Stimulated activated CD8-positive, alpha-beta memory T cell treated with anti-CD3 and anti-CD28 coated beads, Interleukin-4, amount 100 ng/mL, for 1 hour (primary cell): ENCODE measurements at places on chromosomes 11 and 22.

GRCh38 chr11:65919141-65919572, at the start of gene DRAP1:
DRAP1 (plus strand) TSS chr11:65919426; CDS start chr11:65919502, 76 bp downstream.
- peak; percentile 99 for DNase-seq

- no peak for DNase-seq
Observed at GRCh38 chr11:45398325-45398724, 112.2 kb upstream of the SYT13 start.

DNA sequence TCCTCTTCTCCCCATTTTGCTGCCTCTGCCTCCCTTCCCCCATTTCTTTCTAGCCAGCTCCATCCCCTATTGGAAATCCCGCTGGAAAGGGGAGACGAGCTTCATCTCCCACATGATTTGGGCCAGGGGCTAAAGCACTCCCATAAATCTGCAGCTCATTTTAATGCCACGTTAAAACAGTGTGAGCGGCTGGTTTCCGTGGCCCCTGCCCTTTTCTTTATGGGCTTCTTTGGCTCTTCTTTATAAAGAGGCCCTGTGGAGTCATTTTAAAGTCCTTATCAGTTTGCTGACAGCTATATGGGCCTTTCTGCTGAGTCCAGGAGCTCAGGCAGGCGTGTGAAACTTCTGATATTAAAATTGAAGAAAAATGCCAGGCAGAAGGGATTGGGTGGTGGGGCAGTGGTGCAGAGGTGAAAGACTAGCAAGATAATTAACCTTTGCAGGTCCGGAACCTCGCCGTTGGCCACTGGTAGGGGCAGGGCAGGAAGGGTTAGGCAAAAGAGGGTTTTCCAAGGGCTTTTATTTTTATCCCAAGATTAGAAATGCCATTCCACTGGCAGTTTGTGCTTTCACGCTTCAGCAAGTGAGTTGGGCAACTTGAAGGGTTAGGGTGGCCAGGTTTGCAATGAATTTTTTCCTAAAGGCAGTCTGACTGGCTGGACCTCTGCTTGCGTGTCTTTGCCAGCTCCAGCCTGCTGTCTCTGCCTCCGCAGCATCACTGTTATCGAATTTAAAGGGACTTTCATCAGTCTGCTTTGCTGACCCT, 44.3 kb downstream of the EXT2 start:
- no peak for DNase-seq

DNA sequence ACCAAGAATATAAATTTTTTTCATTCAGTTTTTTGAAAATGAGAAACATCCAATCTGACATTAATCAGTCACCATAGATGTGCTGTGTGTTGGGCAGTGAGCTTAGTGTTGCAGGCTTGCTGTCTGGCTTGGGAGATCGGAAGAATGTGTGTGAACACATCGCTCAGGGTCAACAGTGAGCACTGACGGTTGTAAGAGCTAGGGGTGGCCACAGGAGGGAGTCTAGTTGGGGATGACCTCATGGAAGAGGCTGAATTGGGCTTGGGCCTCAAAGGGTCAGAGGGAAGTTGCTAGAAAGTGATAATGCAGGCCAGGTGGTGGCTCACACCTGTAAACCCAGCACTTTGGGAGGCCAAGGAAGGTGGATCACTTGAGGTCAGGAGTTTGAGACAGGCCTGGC, 375.4 kb downstream of the DDX10 start:
- DNase-seq, result no peak

- no peak for DNase-seq
Observed at GRCh38 chr11:1827095-1827813, 7.5 kb upstream of the SYT8 start.

- no peak for DNase-seq
Observed at GRCh38 chr22:26127126-26127525, 42.1 kb upstream of the SEZ6L start.

DNA sequence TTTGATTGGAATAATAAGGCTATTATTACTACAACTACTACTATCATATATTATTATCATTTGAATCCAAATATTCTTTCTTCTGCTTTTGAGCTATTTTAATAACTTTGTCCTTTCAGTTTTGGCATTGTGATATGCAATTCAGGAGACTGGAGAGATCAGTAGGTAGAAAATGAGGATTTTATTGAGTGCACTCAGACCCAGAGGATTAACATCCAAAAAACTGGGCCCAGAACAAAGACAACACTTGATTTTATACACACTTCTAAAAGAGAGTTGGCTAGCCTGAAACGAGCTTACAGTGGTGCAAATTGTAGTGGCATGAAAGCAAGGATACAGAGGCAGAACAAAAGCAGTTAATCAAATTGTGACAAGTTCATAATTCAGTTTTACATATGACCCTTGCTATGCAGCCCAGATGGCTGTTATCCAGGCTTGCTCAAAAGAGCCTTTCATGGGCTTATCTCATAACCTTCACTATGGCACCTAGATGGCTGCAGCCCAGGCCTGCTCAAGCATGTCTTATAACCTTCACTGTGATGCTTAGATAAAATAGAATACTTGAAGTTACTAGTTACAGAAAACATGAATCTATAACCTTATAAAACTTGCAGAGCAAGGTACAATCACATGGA, 796.3 kb upstream of the RAG2 start:
- DNase-seq, result no peak

DNA sequence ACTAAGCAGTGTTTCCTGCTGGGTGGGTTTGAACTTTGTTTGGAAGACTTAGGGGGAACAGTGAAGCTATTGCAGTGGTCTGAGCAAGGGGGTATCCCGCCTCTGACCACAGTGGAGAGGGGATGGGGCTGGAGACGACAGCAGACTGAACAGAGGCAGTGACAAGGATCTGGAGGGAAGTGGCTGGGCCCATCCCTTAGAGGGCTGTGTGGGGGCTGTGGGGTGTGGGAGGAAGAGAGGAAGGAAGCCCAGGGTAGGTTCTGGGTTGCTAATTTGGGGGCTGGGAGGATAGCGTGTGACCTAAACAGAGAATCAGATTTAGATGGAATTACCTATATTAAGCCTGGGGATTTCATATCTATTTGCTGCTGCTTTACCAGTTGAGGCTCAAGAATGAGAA, 70.7 kb downstream of the BMAL1 start:
- no peak for DNase-seq

DNA sequence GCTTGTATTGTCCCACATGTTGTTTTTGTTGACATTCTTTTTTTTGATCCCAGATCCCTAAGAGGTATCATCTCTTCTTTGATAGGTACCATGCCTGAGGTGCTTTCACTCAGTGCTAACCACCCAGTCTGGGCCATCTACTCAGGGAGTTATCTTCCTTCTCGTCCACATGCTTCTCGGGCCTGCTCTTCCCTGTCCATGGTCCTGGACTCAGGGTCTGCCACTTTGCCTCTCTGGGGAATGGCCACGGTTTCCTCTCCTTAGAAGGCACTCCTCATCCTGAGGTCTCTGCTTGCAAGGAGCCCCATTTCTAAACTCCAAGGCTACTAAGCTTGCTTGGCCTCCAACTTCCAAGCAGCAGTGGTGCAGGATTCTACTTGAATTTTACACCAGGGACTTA, 227.0 kb upstream of the NCAM1 start:
- no peak for DNase-seq

DNA sequence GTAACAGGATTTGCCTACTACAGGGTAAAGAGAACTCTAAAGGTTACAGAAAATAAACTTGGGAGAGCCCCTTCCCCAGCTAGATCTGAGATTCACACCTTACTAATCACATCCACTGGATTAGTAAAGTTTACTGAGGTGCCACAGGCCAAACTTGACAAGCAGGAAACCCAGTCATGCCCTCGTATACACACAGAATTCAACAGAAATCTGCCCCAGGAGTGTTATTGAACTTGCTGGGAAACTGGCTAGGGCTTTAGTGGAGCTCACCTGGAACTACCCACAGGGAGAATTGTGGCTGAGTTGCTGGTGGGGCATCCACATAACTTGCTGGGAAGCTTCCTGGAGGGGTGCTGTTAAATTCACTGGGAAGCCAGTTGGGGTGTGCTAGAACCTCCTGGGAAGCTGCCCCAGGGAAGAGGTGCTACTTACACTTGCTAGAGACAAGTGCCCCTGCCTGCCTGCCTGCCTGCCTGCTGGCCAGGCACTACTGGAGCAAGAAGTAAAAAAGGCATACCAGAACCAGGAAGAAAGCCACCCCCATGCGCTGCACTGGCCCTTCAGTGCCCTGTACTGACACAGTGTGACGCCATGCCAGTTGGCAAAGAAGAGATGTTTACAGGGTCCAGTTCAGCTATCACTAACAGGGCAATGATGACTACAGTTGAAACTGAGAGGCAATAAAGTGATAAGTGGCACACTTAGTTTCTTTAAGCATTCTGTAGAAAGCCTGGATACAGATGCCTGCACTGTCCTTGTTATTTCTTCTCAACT, 106.5 kb downstream of the ALX4 start:
- no peak for DNase-seq

DNA sequence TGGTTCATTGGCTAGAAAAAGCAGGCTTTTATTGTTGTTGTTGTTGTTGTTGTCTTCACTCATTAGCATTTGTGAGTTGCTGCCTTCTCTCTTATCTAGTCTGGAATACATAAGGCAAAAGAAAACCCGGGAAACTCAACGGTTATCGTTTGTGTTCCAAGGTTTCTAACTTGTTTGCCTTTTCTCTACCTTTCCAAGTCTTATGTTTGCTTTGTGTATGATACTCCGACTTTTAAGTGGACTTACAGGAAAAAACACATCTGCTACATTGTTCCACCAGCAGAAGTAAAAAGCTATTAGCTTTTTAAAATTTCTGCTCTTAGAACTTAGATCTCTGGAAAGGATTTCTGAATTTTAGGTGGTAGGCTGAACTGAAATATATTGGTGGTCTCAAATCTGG, 27.0 kb upstream of the HIKESHI start:
- no peak for DNase-seq

- no peak for DNase-seq
Observed at GRCh38 chr22:44801476-44801875, 49.1 kb downstream of the ARHGAP8 start.

DNA sequence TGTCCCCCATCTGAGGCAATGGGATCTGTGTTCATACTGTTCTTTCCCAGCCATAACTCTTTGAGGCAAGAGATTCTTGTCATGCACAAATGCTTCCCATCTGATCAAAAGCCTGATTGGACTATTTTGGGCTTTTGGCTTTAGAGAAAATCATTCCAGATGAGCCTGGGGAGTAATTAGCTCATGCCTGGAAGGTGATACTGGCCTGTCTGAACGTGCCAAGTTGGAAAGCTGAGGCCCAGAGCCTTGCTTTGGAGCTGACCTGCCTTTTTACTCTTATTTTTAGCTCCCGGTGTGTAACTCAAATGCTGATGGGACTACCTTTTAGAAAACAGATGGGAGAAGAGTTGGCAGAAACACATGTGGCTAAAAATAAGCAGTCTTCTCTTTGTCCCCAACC, 105.0 kb downstream of the DBX1 start:
- DNase-seq, result no peak

DNA sequence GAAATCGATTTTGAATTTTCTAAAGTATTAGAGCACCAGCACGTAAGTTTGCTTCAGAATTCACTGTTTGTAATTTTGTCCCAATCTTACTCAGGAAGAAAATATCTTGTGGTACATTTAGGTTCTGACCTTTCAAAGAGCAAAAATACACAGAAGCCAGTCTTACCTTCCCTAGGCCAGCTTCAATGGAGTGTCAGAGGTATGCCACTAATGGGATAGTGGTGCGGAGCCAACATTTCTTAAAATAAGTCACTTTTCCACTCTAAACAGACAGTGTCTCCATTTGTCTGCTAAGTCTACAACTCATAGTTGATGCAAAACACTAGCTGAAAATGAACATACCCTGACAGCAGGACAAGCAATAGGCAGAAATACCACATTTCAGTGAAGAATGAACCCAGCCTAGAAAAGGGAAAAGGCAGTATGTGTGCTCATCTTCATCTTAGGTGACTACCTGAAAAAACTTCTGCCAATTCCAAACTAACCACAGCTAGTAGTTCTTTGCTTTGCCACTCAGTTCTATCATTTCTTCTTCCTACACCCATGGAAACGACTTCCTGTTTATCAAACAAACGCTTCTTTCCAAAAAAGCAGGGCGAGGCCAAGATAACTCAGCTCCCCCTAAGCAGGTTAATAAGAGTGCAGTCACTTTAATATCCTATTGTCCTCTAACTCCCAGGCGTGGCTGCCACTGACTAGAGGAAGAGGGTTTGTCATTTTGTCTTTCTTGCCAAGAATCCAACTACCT, 94.0 kb upstream of the APOA1 start:
- DNase-seq, result no peak

DNA sequence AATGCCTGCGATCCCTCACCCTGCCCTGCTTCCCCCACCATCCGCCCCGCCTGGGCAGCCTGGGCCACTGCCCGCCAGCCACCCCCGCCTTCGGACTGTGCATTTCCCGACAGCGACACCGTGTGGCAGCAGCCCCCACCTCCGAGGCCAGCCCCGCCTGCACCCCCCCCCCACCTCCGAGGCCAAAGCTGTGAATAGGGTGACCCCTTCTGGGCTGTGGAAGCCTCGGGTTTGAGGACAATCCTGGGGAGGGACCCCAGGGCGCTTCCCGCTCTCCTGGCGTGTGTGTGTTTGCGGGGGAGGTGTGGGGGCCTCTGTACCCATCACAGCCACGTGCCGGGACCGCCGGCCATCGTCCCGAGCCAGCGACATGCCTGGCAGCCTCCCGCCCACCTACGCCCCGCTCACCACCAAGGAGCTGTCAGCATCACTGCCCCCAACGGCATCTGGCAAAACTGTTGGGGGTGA, 33.8 kb upstream of the PPARA start:
- peak; percentile 72 for DNase-seq

GRCh38 chr11:20762116-20762844, 92.9 kb downstream of the NELL1 start:
- no peak for DNase-seq

DNA sequence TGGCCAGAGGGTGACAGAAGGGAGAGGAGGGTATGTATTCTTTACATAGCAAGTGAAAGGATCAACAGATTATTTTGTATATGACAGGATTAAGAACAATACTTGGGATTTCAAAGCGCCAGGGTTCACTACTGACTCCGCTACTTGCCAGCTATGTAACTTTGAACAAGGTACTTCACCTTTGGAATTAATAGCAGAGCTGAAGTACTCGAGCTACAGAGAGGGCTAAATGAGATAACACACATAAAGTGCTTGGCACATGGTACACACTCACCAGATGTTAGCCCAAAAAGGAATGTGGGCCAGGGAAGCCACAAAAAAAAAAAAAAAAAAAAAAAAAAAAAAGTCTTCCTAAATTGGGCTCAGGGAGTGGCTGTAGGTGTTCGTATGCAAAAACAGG, 408.4 kb downstream of the BUD13 start:
- DNase-seq, result no peak

GRCh38 chr11:58856806-58857205, 12.3 kb upstream of the GLYATL2 start:
- no peak for DNase-seq

GRCh38 chr11:78733031-78733430, 158.4 kb upstream of the NARS2 start:
- no peak for DNase-seq

DNA sequence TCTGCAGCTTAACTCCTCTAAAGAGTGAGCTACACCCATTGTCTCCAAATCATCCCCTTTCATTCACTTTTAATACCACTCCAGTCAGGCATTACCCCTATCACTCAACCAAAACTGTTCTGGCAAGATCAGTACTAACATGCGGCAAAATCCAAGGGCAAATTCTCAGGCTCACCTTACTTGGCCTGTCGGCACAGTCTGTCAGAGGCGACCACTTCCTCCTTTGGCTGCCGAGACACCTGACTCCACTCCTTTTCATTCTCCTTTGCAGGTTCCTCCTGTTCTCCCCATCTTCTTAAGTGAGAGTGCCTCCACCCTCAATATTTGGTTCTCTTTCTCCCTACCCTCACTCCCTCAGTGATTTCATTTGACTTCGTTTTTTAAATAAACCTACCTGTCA, 4.2 kb downstream of the C11orf91 start:
- no peak for DNase-seq
